ENCODE measurements at places on chromosomes 4 and X.

DNA sequence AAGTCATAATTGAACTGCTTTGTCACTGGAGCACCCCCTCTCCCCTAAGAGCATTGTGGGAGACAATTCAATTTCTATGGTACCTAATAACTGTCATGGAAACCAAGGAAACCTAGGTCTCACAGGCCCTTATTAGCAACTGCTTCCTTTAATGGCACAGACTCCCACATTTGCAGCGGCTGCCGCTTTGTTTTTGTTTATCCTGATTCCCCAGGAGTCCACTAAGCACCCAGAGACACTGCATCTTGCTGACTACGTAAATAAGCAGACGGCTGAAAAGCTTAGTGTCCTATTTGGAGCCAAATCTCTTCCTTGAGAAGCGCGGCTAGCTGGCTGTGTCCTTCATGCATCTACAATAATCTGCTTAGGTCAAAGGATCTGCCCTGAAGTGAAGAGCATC lies 494.4 kb downstream of the TMA16 start:
- no peak for DNase-seq

DNA sequence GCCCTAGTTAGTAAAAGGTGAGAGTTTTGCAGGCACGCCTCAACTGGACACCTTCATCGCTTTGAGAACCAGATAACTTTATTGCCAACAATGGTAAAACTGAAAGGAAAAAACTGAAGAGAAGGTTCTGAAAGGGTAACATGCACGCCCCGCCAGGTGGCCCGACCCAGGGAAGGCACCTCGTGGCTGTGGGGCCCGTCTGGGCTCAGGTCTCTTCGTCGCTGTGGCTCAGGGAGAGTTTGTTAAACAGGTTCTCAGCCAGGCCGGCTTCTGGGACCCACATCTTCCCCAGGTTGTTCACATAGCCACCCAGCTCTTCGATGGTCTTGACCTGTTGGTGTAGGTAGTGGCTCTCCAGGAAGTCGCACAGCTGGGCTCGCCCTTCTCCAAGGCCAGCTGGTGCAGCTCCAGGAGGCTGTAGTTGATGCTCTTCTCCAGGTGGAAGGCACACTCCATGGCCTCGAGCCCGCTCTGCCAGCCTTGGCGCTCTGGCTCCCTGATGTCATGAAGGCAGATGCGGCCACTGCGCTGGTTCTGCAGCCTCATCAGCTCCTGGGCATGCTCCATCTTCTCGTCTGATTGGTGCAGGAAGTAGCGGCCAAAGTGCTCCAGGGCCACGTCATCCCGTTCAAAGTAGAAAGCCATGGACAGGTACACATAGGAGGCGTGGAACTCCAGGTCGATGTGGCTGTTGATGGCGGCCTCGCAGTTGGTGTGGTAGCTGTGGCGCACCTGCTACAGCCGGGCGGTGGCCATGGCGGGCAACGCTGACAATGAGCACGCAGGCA lies 69.7 kb downstream of the FAM47C start:
- no peak for DNase-seq

GRCh38 chrX:9765072-9765736 lies 443 bp downstream of the GPR143 start:
- no peak for DNase-seq

- DNase-seq: peak; percentile 24
Measured at GRCh38 chrX:143635915-143636314, at the start of gene SLITRK4. SLITRK4 (minus strand) TSS chrX:143636101; CDS start chrX:143631108, 4,993 bp downstream.

DNA sequence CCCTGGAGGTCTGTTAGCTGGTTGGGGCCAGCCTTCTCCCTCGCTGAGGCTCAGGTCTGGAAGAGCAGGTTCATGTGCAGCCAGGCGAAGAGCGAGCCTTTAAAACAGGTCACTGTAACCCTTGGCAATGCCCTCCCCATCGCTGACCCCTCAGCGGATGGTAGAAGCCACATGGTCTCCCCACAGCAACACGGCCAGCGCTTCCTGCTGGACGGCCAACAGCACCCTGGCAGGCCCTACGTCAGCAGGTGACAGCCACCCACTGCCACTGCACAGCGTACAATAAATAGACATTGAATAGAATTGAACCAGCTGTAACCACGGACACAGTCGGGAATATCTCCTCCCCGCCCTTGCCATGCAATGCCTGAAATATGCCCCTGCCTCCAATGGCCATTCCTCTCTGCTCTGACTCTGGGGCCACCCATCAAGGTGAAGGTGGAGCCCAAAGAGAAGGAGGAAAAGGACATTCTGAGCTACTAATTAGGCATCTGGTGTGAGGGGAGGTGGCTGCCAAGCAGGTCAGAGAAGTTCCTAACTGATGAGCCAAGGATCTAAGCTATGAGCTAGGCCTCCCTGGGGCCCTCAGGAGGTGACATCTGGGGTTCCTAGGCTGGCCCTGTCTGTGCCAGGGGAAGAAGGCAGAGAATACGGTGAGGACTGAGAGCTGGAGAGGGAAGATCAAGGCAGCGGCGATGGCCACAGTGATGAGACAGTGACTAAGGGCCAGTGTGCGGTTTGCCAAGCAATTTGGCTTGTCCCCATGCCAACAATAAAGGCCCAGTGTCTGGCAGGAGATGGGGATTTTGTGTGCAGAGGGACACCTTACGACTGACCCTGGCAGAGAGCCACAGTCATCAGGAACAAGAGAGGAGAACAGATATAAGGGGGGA lies 202.3 kb downstream of the BCOR start:
- no peak for DNase-seq

GRCh38 chrX:32293962-32294700 lies 917.2 kb downstream of the DMD start:
- DNase-seq: peak; percentile 44

GRCh38 chr4:105369988-105370387 lies 103.9 kb downstream of the PPA2 start:
- no peak for DNase-seq
